Natural killer cell (primary cell): ENCODE measurements at places on chromosomes 11 and 22. TPM values are rescaled to one million over a fixed set of nuclear protein-coding genes. Genes with fewer than 3 reads are reported as not detected.

- H3K27me3 ChIP-seq: no peaks in the 10 kb centered on the region
- H3K4me3 ChIP-seq: no peak overlapping the region
- H3K27ac ChIP-seq: no peak overlapping the region
- DNase-seq: no peak
- no peaks in the 10 kb centered on the region for H3K36me3 ChIP-seq
Measured at GRCh38 chr22:47370448-47371262, 608.2 kb downstream of the TBC1D22A start.

DNA sequence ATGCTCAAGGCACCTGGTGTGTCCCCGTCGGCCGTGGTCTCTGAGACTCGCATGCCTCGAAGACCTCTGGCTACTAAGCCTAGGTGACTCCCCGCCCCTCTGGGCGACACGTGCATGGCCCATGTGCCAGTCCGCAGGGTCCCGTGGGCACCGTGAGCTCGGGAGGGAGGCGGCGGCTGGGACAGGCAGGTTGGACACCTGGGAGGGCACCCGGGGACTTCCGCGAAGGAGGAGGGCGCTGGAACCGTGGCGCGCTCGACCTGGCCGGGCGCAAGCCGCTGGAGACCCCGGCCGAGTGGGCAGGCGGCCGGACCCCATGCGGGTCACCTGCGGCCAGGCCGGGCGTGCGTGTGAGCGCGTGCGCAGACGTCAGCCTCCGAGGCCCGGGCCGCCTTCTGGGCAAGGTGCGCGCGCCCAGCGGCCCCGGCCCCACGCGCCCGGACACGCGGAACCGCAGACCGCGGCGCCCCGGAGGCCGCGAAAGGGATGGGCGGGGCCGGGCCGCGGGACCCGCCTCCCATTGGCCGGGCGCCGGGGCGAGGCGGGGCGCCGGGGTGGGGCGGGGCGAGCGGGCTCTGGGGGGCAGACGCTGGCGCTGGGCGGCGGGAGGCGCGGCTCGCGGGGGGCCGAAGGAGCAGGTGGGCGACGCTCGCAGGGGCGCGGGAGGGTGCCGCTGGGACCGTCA lies 579 bp upstream of the RASD2 start:
- DNase-seq: peak; percentile 75
- no peak overlapping the region for H3K27ac ChIP-seq
- peak overlapping the region; percentile 43 for H3K4me3 ChIP-seq
- peaks cover 26% of the 10 kb centered on the region for H3K4me1 ChIP-seq

DNA sequence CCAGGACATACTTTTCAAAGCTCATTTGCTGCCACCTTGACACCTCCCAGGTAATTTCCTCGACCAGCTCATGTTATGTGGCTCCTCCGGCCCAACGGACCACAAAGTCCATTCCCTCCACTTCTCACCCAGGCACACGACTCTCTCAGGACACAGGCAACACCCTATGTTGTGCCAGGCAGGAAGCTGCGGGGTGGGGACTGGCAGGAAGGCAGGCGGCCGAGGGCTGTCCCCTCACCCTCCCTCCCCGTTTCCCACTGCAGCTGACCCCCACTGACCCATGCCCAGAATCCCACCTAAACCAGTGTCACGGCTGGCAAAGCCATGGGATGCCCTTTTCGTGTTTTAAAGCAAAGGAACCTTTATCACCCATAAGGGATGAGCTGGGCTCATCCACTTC lies 20.8 kb downstream of the CELSR1 start:
- H3K36me3 ChIP-seq: no peaks in the 10 kb centered on the region
- no peak overlapping the region for H3K4me3 ChIP-seq
- DNase-seq: no peak
- H3K27ac ChIP-seq: no peak overlapping the region
- peaks cover 11% of the 10 kb centered on the region for H3K4me1 ChIP-seq

GRCh38 chr11:46360878-46361277 lies 13.6 kb downstream of the DGKZ start:
- H3K27me3 ChIP-seq: no peaks in the 10 kb centered on the region
- peak overlapping the region; percentile 19 for H3K4me3 ChIP-seq
- H3K4me1 ChIP-seq: peaks cover 80% of the 10 kb centered on the region
- DNase-seq: peak; percentile 50

GRCh38 chr11:6607190-6607795 lies 3.7 kb downstream of the ILK start:
- no peak for DNase-seq
- H3K4me1 ChIP-seq: peaks cover 71% of the 10 kb centered on the region

DNA sequence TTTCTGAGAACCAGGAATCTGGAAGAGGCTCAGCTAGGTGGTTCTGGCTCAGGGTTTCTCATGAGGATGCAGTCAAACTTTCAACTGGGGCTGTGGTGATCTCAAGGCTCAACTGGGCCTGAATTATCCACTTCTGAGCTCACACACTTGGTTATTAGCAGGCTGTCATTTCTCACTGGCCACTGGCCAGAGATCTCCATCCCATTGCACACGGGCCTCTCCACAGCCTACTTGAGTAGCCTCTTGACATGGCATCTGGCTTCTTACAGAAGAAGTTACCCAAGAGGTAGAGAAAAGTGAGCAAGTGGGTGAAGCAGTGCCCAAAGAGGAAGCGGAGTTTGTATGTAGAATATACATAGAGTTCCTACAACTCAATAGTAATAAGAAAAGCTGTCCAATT lies 16.0 kb downstream of the CALCA start:
- no peak for DNase-seq
- no peak overlapping the region for H3K4me3 ChIP-seq
- H3K27me3 ChIP-seq: no peaks in the 10 kb centered on the region
- H3K27ac ChIP-seq: no peak overlapping the region

DNA sequence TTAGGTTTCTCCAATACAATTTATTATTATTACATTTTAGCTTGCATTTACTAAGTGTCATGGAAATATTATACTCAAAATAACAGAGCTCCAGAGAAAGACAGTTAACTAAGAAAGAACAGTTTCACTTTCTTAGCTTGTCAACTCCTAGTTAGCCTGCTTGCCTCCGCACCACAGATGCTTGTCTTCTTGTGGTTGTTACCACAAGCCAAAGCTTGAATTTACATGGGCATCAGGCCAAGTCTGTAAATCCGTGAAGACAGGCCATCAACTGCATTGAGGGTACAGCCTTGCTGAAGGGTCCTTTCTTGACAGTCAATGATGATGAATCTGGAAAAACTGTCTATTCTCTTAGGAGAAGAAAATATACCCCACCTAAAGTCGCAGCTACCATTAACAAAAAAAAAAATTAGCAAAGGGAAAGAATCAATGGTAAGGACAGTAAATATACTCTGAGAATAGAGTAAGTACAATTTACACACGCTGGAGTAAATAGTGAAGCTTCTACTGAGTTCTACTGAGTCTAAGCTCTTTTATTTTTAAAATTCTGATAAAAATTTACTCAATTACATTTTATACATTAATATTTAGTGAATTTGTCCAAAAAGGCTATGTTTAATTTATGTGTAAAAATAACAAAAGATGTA lies 15.6 kb upstream of the DENND5A start:
- no peak overlapping the region for H3K4me3 ChIP-seq
- H3K27me3 ChIP-seq: no peaks in the 10 kb centered on the region

- H3K36me3 ChIP-seq: no peaks in the 10 kb centered on the region
- no peak overlapping the region for H3K4me3 ChIP-seq
- no peaks in the 10 kb centered on the region for H3K4me1 ChIP-seq
Measured at GRCh38 chr11:2173150-2173693, 1.6 kb upstream of the TH start.

GRCh38 chr11:11038782-11039181 lies 180.9 kb upstream of the ZBED5 start:
- no peaks in the 10 kb centered on the region for H3K36me3 ChIP-seq
- H3K4me1 ChIP-seq: no peaks in the 10 kb centered on the region
- no peak for DNase-seq
- H3K4me3 ChIP-seq: no peak overlapping the region
- no peak overlapping the region for H3K27ac ChIP-seq
- no peaks in the 10 kb centered on the region for H3K27me3 ChIP-seq

GRCh38 chr11:43440486-43440885 lies 81.8 kb downstream of the TTC17 start:
- no peak overlapping the region for H3K27ac ChIP-seq
- no peak for DNase-seq
- peaks cover 69% of the 10 kb centered on the region for H3K36me3 ChIP-seq
- no peaks in the 10 kb centered on the region for H3K4me1 ChIP-seq
- H3K4me3 ChIP-seq: no peak overlapping the region
- H3K27me3 ChIP-seq: no peaks in the 10 kb centered on the region

DNA sequence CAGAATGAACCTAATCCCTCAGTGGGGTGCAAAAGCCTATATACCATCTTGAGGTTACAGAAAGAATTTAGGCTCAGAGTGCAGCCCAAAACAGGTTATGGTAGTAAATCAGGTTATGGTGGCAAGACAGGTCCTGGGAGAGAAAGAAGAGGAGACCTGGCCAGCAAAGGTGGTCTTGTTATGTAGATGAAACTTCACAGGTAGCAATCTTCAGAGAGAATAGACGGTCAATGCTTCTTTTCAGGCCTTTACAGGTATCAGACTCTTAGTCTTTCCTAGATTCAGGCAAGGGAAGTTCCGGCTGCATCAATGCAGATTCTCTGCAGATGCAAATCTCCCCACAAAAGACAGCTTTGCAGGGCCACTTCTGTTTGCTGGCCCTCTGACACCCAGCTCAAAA lies 45.8 kb upstream of the SORL1 start:
- H3K4me3 ChIP-seq: no peak overlapping the region
- no peak overlapping the region for H3K27ac ChIP-seq
- no peaks in the 10 kb centered on the region for H3K4me1 ChIP-seq
- no peaks in the 10 kb centered on the region for H3K27me3 ChIP-seq
- no peak for DNase-seq

GRCh38 chr11:118914178-118914918 lies 11.4 kb downstream of the BCL9L start:
- H3K4me1 ChIP-seq: peaks cover 98% of the 10 kb centered on the region
- peaks cover 17% of the 10 kb centered on the region for H3K36me3 ChIP-seq
- no peaks in the 10 kb centered on the region for H3K27me3 ChIP-seq
- DNase-seq: peak; percentile 86
- peak overlapping the region; percentile 94 for H3K27ac ChIP-seq
- H3K4me3 ChIP-seq: peak overlapping the region; percentile 30

GRCh38 chr11:6925636-6926207 lies 504 bp upstream of the ZNF215 start:
- peaks cover 9% of the 10 kb centered on the region for H3K4me1 ChIP-seq
- H3K27me3 ChIP-seq: peaks cover 5% of the 10 kb centered on the region
- no peak overlapping the region for H3K27ac ChIP-seq
- H3K36me3 ChIP-seq: no peaks in the 10 kb centered on the region

GRCh38 chr22:26395926-26396325 lies 33.1 kb upstream of the ASPHD2 start:
- H3K4me3 ChIP-seq: no peak overlapping the region
- H3K27me3 ChIP-seq: no peaks in the 10 kb centered on the region
- no peaks in the 10 kb centered on the region for H3K4me1 ChIP-seq
- H3K36me3 ChIP-seq: no peaks in the 10 kb centered on the region
- no peak overlapping the region for H3K27ac ChIP-seq

- peaks cover 90% of the 10 kb centered on the region for H3K4me1 ChIP-seq
- DNase-seq: no peak
- H3K36me3 ChIP-seq: peaks cover 32% of the 10 kb centered on the region
- no peak overlapping the region for H3K4me3 ChIP-seq
- H3K27ac ChIP-seq: peak overlapping the region; percentile 27
- H3K27me3 ChIP-seq: no peaks in the 10 kb centered on the region
Measured at GRCh38 chr11:46353698-46354097, 6.4 kb downstream of the DGKZ start.

The SEPTIN5 gene
- total RNA-seq: 4.5 TPM

The SCGB1C1 gene
- total RNA-seq: 2.1 TPM

The C22orf39 gene
- 53.3 TPM for total RNA-seq

The TMEM121B gene
- 0.35 TPM for total RNA-seq
